ENCODE measurements at places on chromosomes 2 and 18.

- no peak for DNase-seq
These were observed 50.1 kb upstream of the TMEM17 start for GRCh38 chr2:62556086-62556485.

DNA sequence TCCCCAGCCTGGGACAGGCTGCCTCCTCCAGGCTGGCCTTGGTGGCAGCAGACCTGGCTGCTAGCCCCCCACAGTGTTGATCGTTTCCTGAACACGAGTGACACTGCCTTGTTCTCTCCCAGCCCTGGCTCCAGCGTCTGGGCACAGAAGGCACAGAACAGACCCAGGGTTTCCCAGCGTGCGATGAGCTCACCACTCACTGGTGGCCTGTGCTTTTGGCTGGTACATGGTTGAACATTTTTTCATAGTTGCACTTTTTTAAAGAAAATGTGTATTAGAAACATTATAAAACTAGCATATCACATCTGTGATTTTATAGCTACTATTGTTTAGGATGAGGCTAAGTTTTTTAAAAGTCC lies 40.9 kb downstream of the SCTR start:
- DNase-seq, result no peak

DNA sequence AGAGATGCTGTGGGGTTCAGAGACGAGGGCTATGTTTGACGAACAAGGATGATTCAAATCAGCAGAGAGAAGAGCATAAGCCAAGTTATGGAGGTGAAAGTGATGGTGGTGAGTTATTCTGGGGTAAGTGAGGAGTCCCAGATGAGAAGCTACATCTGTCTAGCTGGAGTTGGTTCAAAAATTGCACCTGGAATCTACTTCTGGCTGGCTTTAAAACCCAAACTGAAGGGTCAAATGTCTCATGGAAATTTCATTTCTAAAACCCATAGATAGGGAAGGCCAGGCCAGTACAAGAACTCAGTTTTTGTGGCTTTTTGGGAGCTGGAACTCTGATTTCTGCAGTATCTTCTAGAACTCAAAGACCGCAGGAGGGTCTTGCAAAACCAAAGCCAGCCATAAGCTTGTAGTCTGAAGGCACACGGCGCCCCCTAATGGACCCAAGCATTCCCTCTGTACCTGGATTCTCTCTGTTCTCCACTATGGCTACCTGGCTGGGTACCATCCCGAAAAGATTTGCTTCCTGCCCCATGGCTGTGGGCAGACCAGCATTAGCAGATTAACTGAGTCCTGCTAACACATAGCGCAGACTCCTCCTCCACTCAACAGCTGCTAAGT lies 229.1 kb upstream of the SLC14A2 start:
- DNase-seq, result peak; percentile 10

DNA sequence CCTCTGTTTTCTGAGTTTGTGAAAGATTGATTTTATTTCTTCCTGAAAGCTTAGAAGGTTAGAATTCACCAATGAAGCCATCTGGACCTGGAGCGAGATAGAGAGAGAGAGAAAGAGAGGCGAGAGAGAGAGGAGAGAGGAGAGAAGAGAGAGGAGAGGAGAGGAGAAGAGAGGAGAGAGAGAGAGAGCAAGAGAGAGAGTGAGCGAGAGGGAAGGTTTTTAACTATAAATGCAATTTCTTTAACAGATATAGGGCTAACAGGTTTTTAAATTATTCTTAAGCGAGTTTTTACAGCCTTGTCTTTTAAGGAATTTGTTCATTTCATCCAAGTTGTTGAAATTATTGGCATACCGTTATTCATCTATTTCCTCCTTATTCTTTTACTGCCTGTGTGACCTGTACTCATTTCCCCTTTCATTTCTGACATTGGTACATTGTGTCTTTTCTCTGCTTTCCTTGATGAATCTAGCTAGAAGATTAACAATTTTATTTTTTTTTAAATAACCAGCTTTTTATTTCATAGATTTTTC lies 56.1 kb downstream of the BABAM2 start:
- DNase-seq, result no peak

DNA sequence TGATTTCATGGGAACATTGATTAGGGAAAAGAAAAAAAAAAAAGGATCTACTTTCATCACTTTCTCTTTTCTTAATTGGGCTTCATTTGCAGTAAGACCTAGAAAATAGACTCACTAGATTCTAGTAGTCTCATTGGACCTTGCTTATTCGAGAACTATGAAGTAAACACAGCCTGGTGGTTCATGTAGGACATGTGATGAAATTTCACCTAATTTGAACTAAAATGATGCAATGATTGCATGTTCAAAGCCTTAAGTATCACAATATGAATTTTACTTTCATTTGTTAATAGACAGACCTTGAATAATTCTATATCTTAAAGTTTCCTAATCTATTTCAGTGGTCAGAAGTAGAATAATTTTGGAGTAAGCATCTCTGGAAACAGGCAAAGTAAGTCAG lies 688.9 kb upstream of the NRXN1 start:
- no peak for DNase-seq

DNA sequence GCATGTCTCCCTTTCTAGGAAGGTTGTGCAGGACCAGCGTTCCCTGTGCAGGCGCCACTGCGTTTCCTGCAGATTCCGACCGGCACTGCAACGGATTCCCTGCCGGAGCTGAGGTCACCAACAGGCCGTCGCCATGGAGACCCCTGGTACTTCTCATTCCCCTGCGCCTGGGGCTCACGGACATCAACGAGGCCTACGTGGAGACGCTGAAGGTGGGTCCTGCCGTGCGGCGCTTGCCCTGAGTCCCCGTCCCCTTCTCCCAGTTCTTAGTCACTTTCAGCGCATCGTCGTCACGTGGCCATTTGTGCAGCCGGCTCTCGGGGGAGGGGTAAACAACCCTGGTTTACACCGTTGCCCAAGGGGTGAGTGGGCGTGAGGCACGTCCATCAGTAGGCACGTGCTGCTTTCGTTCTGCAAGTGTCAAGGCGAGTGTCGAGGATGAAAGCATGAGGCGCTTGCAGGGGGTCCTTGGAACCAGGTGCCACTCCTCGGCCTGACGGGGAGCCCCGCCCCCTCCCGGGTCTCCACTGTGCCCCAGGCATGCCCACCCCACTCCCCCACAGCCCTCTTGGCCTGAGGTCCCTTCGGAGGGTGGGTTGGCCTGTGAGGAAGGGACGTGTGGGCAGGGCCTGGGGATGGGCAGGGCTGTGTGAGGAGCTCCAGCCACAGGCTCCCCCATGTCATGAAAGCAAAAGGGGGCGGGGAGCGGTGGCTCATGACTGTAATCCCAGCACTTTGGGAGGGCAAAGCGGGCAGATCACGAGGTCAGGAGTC lies 19.8 kb downstream of the DTYMK start:
- DNase-seq, result no peak

Measured in DMS79 treated with DMSO at 0.1 percent for 48 hours (cell line).